Stimulated activated effector memory CD8-positive, alpha-beta T cell treated with anti-CD3 and anti-CD28 coated beads, Interleukin-12 subunit alpha, Interleukin-12 subunit beta, amount 100 ng/mL, for 72 hours (primary cell): ENCODE measurements at places on chromosomes 16 and 17.

GRCh38 chr17:47615766-47616424 lies 33.8 kb upstream of the KPNB1 start:
- DNase-seq: no peak

DNA sequence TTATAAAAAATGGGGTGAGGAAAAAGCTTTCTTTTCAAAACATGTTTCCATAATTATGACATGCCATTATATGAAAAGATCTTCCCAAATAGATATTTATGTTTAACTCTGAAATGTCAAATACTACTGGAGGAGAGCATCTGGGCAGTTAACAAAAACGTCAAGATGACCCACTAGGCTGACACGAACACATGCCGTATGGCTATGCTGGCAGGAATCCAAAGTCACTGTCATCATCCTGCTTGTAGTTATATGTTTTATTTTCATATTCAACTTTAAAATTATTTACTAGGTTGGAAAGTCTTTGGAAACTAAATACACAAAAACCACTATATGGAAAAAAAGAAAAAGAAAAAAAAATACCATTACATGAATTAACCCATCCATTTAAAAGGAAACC lies 27.3 kb downstream of the ANKFY1 start:
- no peak for DNase-seq

DNA sequence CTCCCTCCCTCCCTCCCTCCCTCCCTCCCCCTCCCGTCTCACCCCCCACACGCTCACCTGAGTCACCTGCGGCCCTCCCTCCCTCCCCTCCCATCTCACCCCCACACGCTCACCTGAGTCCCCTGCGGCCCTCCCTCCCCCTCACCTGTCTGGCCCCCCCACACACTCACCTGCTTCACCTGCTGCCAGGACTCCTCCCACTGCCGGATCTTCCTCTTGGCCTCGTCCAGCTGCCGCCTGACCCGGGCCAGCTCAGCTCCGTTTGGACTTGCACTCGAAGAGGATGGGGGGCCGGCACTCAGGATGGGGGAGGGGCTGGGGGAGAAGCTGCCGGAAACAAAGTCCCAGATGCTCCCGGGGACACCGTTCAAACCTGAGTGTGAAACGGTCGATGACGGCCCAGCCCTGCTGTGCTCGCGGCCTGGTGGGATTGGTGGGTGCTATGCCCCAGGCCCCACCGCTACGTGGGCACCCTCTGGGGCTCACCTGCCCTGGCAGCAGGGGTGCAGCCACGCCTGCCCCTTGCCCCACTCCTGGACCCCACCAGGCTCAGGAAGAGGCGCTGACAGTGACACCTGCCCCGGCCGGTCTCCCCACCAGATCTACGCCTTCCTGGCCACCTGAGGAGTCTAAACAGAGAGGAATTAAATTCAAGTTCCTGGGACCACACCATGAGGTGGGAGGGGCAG lies 15.9 kb downstream of the GNPTG start:
- DNase-seq: no peak

DNA sequence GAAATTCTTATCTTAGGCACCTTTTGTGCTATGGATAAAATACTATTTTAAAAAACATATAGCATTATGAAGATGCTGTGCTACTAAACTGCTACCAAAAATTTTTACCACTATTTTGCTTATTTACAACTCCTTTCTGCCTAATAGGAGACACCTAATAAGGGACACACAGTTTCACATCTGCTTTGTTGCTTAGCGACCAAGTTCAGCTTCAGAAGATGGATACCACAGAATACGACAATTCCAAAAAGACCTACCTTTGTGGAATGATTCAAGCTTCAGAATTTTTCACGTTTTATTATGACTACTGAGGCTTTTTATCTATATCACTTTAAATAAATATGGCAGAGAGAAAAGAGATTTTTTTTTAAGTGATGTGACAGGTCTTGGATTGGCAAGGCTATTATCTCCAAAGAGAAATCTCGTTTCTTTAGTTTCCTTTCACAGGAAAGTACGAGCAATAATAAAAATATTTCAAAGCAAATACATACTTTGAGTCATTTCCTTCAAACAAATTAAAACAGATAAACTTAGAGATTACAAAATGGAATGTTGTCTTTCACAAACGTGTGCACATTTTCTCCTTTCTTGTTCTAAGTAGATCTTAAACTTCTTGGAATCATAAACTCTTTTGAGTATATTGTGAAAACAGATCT lies 35.4 kb downstream of the SPAG9 start:
- no peak for DNase-seq

- no peak for DNase-seq
Measured at GRCh38 chr16:9003763-9004162, 40.1 kb upstream of the USP7 start.

- no peak for DNase-seq
Measured at GRCh38 chr16:67538666-67539101, 10.1 kb downstream of the RIPOR1 start.

DNA sequence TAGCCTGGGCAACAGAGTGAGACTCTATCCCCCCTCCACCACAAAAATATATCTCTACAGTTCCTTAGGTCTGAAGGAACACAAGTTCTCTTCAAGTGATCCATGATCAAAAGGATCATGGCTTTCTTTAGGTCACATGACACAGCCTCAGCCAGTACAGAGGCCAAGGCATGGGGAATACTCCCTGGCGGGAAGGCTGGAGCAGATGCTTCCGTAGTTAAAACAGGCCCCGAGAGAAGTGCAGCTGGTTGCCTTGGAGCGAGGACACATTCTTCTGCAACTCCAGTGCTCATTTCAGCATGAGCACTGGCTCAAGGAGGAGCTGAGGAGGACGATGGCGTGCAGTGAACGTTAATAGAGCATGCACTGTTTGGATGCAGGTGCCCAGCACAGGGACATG lies 13.5 kb downstream of the CDIP1 start:
- DNase-seq: no peak

- DNase-seq: peak; percentile 88
Measured at GRCh38 chr16:84925092-84925772, 86.1 kb downstream of the ZDHHC7 start.

GRCh38 chr17:34314279-34314678 lies 5.0 kb upstream of the CCL8 start:
- no peak for DNase-seq

GRCh38 chr16:23724096-23724784 lies 11.2 kb upstream of the ERN2 start:
- no peak for DNase-seq

- DNase-seq: no peak
Measured at GRCh38 chr16:87949071-87949744, 2.0 kb upstream of the BANP start.

- no peak for DNase-seq
Measured at GRCh38 chr16:54766355-54766754, 164.3 kb upstream of the IRX5 start.

DNA sequence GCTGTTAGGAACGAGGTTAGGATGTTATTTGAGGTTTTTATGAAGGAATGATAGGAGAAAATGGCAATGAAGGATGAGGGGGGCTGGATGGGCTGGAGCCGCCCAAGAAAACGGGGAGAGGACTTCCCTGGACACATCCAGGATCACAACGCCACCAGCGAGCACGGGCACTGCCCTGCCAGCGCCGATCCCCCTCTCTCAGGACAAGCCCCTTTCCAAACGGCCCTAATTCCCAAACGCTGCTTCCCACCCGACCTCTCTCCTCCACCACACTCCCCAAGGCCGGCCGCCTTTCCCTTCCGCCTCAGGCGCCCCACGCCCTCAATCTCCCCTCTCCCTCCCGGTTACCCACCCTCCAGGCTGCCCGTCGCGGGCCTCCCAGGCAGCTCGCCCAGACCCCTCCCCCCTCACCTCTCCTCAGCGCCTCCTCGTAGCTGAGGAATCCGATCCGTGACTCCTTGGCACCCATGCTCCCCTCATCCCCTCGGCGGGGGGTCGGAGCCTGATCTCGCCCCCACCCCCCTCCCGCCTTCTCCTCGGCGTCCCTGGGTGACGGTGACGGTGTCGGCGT lies 377 bp downstream of the USP32 start:
- DNase-seq: no peak

DNA sequence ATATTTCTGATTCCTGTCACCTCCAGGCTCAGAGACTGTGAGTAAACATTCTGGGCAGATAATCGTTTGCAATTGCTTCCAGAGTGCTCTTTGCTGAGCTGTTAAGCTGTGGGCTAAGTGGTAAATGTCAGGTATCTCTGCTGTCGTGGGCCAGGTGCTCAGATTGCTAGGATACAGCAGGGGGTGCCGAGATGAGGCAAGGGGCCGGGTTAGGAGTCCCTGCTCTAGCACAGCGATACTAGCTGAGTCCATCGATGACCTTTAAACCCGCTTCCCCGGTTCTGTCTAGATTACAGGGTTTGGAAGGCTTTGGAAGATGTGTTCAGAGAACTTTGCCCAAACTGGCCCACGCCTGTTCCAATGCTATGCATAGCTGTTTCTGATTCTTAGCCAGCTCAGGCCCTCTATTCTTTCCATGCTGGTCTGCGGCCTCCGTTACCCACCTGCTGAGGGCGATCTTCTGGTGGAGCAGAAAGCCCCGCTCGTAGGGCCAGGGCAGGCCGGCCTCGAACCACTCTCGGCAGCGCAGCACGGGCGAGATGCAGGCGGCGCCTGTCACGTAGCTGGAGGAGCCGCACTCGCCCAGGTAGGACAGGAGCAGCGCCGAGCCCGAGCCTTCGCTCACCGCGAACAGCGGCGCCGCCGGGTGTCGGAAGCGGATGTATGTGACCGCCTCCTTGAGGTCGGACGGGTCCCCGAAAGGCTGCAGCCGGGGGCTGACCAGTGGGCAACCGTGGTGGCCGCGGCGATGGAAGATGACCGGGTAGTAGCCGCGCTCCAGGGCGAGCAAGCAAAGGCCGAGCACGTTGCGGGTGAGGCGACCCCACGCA lies 979 bp downstream of the ABHD15 start:
- peak; percentile 48 for DNase-seq

GRCh38 chr16:89525146-89525913 lies 17.1 kb downstream of the SPG7 start:
- DNase-seq: no peak

DNA sequence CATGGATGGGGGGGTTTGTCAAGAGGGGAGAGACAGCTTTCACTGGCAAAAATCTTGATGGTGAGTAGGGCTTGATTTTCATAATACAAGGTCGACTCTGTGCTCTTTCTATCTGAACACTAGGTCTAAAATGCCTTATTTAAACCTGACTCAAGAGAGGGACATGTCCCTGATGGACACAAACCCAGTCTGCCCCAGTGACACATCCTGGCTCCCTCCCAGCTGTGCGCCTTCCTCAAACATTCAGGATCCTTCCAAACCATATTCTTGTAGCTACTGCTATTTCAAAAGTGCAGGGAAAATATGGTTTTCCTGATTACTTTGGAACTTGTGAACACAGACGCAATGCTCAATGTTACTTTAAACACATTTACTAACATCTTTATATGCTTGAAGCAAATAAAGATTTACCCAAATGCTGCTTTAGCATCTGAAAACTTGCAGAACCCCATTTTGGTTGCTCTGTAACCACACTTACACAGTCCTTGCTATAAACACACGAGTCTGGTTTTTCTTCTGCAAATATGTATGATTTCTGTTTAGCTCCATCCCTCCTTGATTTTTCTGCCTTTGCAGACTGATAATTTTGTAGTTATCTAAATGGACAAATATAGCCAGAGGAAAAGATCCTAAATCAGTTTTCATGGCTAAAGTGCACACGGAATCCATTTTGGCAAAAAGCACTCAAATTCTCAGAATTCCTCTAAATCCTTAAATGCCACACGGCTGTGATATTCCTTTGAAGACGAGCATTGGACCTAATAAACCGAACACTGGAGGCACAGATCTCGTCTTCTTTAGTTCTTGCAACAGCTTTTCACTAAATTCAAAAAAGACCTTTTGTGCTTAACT lies 499.9 kb upstream of the ZFHX3 start:
- DNase-seq: no peak

DNA sequence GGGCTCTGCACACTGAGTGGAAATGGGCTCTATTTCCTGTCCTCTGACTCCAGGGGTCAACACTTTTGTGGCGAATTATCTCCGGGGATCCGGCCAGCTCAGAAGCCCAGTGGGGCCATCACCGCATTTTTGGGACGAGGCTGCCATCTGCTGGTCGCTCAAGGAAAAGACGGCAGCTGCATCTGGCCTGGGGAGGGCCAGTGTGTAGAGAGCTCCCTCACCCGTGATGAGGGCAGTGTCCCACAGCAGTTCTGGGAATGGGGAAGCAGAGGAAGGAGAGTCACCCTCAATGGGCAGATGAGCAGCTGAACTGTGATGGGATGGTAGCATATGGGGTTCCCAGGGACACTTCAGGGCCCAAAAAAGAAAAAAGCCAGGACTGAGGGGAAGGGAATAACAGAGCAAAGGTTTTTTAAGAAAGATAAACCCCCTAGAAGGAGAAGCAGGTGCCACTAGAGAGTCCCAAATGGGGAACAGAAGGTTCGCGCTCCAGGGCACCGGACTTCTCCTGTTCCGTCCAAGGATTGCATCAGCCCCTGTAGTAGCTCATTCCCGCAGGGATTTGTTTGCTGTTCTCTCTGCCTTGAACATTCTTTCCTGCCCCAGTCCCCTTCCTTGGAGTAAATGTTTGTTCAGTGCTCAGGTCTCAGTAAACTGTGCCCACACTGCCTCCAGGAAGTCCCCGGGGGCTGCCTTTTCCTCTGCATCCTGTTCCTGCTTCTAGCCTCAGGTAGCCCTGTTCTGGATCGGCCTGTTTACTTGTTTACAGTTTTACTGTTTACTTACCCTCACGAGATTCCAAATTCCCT lies 9.3 kb upstream of the ABCC12 start:
- peak; percentile 84 for DNase-seq

GRCh38 chr16:3485097-3485745 lies 10.1 kb downstream of the C16orf90 start:
- no peak for DNase-seq

DNA sequence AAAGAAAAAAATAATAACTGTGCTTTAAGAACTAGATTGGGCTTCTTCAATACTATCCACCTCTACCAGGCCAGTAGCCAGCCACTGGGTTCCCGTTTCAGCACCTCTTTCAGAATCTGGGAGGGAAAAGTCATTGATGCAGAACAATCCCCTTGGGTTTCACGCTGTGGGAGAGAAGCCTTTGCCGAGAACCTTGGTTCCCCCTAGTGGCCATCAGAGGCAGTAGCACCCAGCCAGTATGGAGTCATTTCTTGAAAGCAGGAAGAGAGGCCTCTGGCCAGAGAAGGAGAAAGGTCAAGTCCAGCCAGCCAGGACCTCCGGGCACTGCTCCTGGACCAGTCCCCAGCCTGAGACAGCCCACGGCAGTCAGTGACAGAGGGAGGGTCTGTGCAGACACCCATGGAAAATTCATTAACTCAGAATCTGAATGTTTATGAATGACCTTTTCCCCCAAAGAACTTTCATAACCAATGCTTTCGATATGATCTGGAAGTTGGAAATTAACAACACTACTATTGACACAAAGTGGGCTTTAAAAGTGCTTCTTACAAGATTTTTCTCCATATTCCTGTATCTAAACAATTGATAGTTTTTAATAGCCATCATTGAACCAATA lies 51.2 kb upstream of the CDH5 start:
- DNase-seq: peak; percentile 46

- DNase-seq: no peak
Measured at GRCh38 chr16:22007159-22007508, 777 bp upstream of the MOSMO start.
